ENCODE measurements at places on chromosomes 3 and 15.
A peak's percentile ranks its signal among the peaks of the same experiment; 100 is the strongest.

DNA sequence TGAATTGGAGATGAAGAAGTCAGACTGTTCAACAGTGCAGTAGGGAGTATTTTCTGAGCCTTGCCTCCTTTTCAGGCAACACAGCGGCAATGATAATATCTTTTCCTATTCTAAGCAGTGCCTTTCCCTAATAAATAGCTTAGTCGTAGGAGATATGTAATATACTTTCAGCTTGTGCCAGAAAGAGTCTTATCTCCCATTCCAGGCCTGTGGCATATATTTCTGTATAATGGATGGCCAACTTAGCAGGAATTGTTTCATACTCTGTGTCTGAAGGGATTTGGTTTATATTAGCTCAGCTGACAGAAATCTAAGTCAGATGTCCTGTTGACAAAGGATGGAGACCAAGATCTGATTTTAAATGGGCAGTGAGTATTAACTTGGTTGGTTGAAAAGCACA lies 397.1 kb downstream of the CACNA2D3 start:
- no peak for DNase-seq

DNA sequence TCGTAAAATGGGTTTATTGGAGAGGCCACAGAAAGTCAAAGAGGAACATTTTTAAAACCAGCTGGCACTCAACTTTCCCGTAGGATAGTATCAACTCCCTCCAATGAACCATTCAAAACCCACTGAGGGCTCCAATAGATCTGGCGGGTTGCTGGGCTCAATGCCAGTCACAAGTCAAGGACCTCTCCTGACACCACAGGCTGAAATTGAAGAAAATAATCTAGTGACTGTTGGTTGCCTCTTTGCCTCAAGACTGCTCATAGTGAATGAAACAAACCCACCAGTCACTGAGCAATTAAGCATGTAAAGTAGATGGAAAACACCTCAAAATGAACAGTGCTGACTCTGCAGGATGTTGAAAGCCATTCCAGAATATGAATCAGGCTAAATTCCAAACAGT lies 500.6 kb upstream of the AGTR1 start:
- DNase-seq: no peak

GRCh38 chr3:10557250-10557649 lies 51.9 kb upstream of the ATP2B2 start:
- no peak for DNase-seq

DNA sequence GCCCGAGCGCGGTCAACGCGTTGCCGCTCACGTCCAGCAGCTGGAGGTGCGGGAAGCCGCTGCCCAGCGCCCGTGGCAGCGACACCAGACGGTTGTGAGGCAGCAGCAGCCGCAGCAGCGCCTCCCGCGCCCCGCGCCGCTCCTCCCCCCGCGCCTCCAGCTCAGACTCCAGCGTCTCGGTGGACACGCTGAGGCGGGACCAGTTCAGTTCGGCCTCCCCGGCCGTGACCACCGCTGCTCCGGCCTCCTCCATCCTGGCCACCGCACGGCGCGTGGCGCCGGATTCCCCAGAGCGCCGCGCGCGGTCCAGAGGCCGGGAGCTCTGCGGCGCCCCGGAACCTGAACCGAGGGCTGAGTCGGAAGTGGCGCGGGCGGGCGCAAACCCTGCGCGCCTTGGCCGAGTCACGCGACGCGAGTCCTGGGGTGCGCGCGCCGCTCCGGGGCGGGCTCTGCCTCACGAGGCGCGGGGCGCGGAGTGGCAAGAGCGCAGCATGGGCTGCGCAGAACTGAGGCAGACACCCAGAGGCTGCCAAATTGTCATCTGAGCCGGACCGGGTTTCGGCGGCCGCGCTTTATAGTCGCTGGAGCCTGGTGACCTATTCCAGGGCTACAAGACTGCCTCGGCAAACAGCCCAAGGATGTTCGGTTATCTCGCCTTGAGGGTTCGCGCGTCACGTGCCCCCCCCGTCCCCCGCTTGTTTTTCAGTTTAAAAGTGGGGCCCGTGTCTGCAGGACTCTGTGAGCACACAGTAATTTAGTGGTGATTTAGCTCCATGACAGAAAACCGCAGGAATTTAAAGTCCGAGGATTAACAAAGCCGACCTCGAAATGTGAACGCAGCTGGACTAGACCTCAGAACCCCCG lies at the start of gene LRRC58:
Gene LRRC58 (minus strand): TSS at position 364 of the 864 bp plus-strand sequence. CDS start 111 bp downstream, at position 253.
- DNase-seq: peak; percentile 90

DNA sequence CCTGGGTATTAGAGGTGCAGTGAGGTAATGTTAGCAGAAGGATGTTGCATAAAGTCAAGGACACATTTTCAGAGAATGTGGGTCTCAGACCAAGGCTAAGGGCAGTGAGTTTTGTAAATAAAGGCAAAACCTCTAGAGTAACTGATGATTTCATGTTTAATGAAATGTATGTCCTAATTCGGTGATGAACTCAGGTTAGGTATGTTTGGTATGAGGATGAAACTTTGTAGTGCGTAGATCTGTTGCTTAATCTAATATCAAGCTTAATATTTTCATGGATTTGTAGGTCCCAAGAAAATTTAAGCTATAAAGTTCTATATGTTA lies 3.6 kb downstream of the USP50 start:
- DNase-seq: no peak

DNA sequence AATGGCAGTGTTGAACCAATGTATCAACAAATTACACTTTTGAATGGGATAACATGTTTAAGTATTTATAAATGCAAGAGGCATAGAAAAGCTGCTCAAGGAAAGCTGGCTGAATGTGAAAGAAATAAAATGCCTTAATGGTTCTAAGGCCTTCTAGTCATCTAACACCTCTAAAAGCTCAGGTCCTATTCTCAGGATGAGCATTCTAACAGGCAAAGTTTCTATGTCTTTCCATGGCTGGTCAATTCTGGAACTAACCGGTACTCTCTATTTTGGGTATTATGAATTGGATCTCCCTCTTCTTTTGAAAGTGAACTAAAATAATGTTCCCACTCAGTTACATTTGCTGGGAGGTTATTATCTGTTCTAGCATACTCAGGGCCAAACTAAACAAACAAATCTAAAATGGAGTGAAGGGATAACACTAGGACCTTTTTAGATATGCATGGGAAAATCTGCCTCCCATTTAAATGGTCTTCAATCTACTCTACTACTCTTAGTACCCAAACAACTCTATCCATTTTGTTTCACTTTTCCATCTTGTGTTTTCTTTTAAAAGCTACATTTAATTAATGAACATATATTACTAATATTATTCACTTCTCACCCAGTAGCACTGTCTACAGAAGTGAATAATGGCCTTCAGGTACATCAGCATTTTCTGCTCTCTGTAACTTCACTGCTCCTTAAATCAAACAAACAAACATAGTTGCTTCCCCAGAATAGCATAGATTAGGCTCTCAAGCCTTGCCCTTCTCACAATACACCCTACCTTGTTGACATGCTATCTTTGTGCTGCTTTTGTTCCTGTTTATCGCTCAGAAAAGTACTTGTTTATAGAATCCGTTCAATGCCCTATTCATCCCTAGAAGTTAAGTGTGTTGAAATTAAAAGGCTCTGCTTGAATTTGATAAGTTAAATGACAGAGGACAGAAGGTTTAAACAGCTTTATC lies 46.4 kb downstream of the CBLB start:
- DNase-seq: no peak

GRCh38 chr3:46692566-46692990 lies 901 bp downstream of the ALS2CL start:
- no peak for DNase-seq

GRCh38 chr15:23839893-23840474 lies 152.9 kb upstream of the NDN start:
- no peak for DNase-seq

GRCh38 chr3:52890735-52891134 lies 6.6 kb downstream of the STIMATE start:
- DNase-seq: no peak

DNA sequence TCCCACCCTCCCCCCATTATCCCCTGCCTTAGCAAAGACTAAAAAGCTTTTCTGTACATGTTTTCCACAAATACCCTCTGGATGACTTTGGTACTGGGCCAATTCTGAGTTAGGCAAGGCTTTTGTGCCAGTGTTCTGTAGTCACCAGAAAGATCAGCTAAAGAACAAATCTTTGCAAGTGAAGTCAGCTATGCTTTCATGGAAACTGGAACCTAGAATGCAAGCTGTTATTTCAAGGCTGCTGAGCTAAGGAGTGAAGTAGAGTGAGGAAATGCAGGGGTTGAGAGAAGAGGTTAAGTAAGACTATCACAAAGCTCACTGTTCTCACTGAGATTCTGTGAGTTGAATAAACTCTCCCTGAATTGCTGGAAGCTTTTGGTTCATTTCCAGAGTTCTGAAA lies 107.8 kb upstream of the CNTN3 start:
- DNase-seq: no peak
